Smooth muscle cell of bladder (primary cell): ENCODE measurements at places on chromosomes 1 and 21. TPM values are rescaled to one million over a fixed set of nuclear protein-coding genes. Genes with fewer than 3 reads are reported as not detected.

Gene LIN28A
- not detected in 2 replicates for total RNA-seq

Gene ENTREP3
- total RNA-seq = 3.0 and 5.5 TPM in 2 replicates

Gene MKNK1
- 15.1 and 21.5 TPM in 2 replicates for total RNA-seq

Gene SYT6
- not detected in 2 replicates for total RNA-seq

Gene C1orf116
- total RNA-seq = under 0.01 TPM in 1 of 2 replicates, not detected in the other

Gene ANKRD35
- total RNA-seq = 1.9 and 2.0 TPM in 2 replicates

Gene ACOT11
- total RNA-seq = 1.8 and 6.6 TPM in 2 replicates

Gene LMX1A
- not detected in 2 replicates for total RNA-seq

Gene TENT5C
- total RNA-seq = 9.0 and 10.9 TPM in 2 replicates

Gene PLA2G2D
- not detected in 2 replicates for total RNA-seq

Gene GPR3
- 0.09 and 0.14 TPM in 2 replicates for total RNA-seq

Gene PLA2G2E
- not detected in 2 replicates for total RNA-seq

Gene C1orf53
- 2.0 and 5.1 TPM in 2 replicates for total RNA-seq

Gene TAS1R2
- total RNA-seq = not detected in 2 replicates

Gene SLC45A1
- total RNA-seq = 1.7 and 2.0 TPM in 2 replicates

Gene DDAH1
- total RNA-seq = 26.5 and 36.1 TPM in 2 replicates
